Purkinje cell (primary cell): ENCODE measurements at places on chromosomes 11 and 22. TPM values are rescaled to one million over a fixed set of nuclear protein-coding genes. Genes with fewer than 3 reads are reported as not detected.

Gene SLC22A8
- not detected in 2 replicates for polyA plus RNA-seq

Gene CAT
- 10.2 and 15.3 TPM in 2 replicates for polyA plus RNA-seq

Gene SCUBE2
- polyA plus RNA-seq: 2.7 and 6.4 TPM in 2 replicates

Gene RPUSD4
- polyA plus RNA-seq: 10.3 and 12.9 TPM in 2 replicates

Gene DNAJB7
- not detected in 2 replicates for polyA plus RNA-seq

Gene SLC22A24
- polyA plus RNA-seq: not detected in 2 replicates

Gene CCDC81
- polyA plus RNA-seq: 3.4 TPM in 1 of 2 replicates, not detected in the other

Gene TRIM29
- not detected in 2 replicates for polyA plus RNA-seq

Gene MSANTD4
- 16.8 and 20.3 TPM in 2 replicates for polyA plus RNA-seq

Gene LRRC4C
- 16.5 and 23.1 TPM in 2 replicates for polyA plus RNA-seq

Gene RANGAP1
- polyA plus RNA-seq: 2.4 and 8.7 TPM in 2 replicates

Gene POLR3H
- polyA plus RNA-seq: 16.1 and 19.1 TPM in 2 replicates

Gene PATE2
- not detected in 2 replicates for polyA plus RNA-seq

Gene TMEM123
- 10.3 and 11.8 TPM in 2 replicates for polyA plus RNA-seq

Gene IFTAP
- polyA plus RNA-seq: 159 and 166 TPM in 2 replicates

Gene OR6T1
- not detected in 2 replicates for polyA plus RNA-seq

Gene CRYBB3
- not detected in 2 replicates for polyA plus RNA-seq

Gene OR8D4
- polyA plus RNA-seq: not detected in 2 replicates

Gene TSGA10IP
- 0.73 TPM in 1 of 2 replicates, not detected in the other for polyA plus RNA-seq
